Posterior vena cava (tissue), 2 donors: ENCODE measurements at places on chromosomes 16 and 17. TPM values are rescaled to one million over a fixed set of nuclear protein-coding genes. Genes with fewer than 3 reads are reported as not detected.

DNA sequence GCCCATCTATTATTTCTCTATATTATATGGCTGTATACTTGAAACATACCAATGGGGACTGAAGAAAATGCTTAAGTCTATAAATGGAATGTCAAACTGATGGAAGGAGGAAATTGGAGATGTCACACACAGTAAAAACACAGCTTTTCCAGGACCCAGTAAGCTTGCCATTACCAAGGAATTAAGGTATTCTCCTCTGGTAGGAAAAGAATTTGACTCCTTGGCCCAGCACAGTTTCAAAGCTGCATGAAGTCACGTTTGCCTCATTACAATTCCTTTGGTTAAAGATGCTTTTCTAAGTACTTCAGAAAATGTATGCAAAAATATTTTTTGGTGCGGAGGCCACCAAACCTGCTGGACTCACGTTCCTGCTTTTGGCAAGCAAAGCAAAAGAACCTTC is 48.5 kb downstream of the CDH13 start:
- DNase-seq: no peak

GRCh38 chr17:73237714-73238113 is 24.0 kb downstream of the CPSF4L start:
- DNase-seq: no peak

DNA sequence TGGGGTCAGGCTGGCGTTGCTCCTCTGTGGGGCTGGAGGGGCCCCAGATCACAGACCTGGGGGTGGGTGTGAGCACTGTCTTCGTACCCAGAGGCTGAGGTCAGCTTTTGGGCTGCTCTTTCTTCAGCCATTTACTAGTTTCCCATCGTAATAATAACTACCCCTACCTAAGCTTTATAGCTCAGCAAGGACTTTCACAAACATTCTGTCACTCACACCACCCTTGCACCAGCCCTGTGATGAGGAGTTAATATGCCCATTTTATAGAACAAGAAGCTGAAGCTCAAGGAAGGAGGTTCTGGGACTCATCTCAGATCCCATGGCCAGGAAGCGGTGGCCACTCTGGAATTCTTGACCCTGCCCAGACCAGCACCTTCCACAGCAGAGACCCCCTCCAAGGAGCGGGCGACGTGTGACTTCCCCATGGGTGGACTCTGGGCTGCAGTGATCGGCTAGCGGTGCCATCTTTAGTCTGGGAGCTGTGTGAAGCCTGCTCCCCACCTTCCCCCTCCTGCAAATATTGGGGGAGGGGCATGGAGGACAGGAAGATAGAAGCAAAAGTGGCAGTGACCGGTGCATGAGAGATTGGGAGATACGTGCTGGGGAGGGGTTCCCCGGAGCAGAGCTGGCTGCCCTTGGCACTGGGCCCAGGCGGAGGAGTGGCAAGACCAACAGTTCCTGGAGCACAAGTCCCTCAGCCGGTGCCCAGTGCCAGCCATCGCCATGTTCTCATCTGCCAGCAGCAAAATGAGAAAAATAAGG is 81.8 kb upstream of the TOB1 start:
- DNase-seq: peak; percentile 88

DNA sequence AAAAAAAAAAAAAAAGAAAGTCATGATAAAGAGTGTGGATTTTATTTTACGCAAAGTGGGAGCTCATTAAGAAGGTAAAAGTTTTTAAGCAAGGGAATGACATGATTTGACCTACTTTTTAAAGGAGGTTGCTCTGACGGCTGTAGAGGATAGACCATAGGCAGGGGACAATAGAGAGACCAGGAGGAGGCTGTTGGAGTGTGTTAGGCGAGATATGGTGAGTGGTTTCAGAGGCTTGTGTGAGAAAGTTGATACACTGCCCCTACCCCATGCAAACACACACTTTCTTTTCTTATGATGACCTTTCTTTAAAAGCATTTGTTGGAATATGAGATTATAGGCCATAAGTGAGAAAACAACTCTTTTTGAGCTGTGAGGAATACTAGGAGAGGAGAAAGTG is 82.0 kb downstream of the FTO start:
- no peak for DNase-seq

- peak; percentile 11 for DNase-seq
Measured at GRCh38 chr16:55756963-55757362, 75.9 kb downstream of the CES1 start.

GRCh38 chr17:70091696-70092095 is 16.7 kb downstream of the KCNJ16 start:
- no peak for DNase-seq

DNA sequence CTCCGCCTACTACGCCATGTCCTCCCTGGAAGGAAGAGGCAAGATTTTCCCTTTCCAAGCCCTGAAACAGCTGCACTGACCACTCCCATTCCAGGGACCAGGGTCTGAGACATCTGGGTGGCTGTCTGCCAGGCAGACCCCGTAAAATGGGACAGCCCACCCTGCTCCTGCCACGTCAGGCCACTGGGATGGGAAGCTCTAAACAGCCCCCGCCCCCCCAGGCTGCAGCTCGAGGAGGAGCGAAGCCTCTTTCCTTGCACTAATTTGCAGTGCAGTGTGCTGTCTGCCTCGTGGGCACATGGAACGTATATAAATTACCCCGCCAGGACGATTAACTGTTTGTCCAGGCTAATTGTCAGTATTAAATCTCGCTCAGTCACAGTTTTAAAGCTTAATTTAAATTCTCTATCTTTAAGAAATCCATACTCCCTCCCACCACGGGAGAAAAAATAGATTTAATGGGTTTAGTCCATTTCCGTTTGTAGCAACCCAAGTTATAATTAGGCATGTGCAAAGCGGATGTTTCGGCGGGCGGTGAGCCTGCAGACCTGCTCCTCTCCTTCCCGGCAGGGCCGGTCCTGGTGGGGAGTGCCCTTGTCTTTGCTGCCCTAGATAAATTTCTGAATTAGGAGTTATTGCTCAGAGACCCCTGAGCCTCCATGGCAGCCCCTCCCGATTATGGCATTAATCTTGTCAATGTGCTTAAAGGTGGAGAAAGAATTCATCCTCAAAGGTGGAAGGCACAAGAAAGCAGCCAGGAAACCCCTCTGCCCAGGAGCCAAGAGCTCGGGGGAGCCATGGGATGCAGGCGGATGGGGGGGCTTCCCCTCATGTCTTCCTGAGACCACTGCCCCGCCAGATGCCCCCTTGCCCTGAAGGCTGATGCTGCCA is 268.0 kb upstream of the TNRC6C start:
- no peak for DNase-seq

- no peak for DNase-seq
Measured at GRCh38 chr16:75787440-75787839, 61.1 kb upstream of the CPHXL start.

CACNA1G gene
- total RNA-seq: 1.1 TPM

NOL3 gene
- total RNA-seq: 18.8 TPM

ZNF469 gene
- 2.9 TPM for total RNA-seq

CBFB gene
- total RNA-seq: 42.0 TPM

CAPNS2 gene
- 0.83 TPM for total RNA-seq

HS3ST3B1 gene
- 0.97 TPM for total RNA-seq

ANKS3 gene
- total RNA-seq: 17.0 TPM
